Transverse colon (tissue), 4 donors: ENCODE measurements at places on chromosomes 12 and 14.
A peak's percentile ranks its signal among the peaks of the same experiment; 100 is the strongest.

DNA sequence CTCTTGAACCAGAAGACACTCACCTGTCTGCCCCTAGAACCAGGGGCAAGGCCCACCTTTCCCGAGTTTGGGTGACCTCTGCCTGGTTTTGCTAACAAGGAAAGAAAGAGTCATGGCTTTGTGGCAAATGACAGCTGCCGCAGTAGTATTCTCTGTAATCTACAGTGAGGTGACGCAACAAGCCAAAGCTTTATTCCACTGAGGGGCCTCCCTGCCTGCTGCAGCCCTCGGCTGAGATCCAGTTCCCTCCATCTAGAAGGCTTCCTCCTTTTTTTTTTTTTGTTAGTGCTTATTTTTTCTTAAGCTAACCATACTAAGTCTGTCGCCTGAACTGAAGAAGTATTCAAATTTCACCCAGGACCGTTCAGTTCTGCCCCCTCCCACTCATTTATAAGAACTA is 142.3 kb upstream of the TMCC3 start:
- no peak for DNase-seq

- DNase-seq, result no peak
Observed at GRCh38 chr12:62711631-62712241, 223.2 kb downstream of the PPM1H start.

DNA sequence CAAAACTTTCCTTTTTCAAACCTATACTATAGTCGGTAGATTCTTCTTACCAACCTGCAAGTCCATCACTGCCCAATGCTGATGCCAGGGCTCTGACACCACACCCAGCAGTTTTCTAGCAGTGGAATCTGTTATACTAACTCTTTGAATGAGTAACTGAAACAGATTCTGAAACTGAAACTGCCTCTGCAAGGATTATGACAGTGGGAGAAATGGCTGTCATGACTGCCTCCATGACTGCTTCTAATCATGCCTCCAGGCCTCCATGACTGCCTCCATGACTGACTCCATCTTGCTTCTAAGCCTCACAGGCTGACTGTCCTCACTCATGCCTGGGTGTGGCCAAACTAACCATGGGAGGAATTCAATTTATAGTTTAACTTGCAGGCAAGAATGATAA is 29.4 kb upstream of the OXA1L start:
- DNase-seq, result no peak

DNA sequence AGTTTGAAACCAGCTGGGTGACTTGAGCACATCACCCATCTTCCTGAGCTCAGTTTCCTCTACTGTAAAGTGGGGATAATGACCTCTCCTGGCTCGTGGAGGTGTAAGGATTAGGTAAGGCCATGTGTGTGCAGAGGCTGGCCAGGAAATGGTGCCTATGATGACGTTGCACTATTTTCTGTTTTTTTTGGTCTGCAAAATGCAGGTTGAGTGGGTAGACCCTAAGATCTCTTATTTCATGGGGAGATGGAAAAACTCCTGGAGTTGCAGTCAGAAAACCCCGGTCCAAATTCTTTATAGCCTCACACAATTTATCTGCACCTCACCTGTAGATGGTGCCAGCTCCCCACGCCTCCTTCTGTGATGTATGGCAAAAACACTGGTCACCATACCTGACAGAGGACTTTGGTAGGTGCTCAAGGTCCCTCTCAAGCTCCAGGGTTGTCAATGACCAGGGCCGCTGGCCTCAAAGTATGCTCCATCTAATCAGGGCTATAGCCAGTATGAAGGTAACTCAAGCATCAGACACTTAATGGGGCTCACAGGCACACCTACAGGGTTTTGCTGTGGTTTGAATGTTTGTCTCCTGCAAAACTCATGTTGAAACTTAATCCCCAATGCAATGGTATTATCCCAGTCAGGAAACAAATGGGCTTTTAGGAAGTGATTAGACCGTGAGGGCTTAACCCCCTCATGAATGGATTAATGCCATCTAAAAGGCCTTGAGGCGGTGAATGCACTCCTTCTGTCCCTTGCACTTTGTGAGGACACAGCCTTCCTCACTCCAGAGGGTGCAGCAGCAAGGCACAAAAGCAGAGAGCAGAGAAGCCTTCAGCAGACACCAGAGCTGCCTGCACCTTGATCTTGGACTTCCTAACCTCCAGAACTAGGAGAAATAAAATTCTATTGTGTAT is 17.6 kb downstream of the C14orf132 start:
- DNase-seq, result no peak

DNA sequence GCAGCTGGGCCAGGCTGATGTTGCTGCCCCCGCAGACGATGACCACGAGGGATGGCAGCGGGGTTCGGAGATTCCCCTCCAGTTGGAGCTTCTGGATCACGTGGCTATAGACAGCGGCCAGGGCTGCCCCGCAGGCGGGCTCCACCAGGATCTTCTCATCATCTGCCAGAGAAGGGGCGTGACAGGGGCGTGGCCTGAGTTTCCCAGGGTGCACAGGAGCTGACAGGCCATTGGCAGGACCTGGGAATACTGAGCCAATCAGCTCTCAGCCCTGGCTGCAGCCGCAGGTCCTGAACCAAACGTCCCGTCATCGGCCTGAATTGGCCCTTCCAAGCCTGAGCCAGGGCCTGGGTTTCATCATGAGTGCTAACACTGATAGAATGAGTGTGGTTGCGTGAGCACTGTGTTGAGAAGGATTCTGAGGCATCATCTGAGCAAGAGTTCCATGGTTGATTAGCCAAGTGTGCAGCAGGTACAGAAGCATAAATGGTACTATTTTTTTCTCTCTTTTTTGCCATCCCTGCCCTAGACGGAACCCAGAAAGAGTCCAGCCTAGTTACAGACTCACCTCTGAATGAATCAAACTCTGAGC is 10.6 kb downstream of the SDS start:
- no peak for DNase-seq

GRCh38 chr12:51669996-51670395 is 79.0 kb downstream of the SCN8A start:
- DNase-seq, result no peak

GRCh38 chr12:60210756-60211155 is 614.9 kb downstream of the SLC16A7 start:
- no peak for DNase-seq

DNA sequence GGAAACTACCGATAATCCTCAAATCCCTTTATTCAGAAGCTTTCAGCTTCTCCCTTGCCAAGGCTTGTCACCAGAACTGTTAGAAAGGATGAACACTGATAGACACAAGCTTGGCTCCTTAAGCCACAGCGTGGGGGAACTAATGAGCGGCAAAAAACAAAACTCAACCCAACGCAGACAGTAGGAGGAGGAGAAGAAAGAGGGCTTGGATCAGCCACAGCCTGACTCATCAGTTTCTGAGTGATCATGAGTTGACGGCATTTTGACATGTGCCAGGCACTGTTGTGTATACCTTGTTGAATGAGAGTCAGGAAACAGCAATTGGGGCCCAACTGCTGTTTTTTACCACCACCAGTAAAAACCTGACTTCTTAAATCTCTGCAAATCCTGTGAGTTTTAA is 23.7 kb downstream of the PLXNC1 start:
- peak; percentile 24 for DNase-seq

DNA sequence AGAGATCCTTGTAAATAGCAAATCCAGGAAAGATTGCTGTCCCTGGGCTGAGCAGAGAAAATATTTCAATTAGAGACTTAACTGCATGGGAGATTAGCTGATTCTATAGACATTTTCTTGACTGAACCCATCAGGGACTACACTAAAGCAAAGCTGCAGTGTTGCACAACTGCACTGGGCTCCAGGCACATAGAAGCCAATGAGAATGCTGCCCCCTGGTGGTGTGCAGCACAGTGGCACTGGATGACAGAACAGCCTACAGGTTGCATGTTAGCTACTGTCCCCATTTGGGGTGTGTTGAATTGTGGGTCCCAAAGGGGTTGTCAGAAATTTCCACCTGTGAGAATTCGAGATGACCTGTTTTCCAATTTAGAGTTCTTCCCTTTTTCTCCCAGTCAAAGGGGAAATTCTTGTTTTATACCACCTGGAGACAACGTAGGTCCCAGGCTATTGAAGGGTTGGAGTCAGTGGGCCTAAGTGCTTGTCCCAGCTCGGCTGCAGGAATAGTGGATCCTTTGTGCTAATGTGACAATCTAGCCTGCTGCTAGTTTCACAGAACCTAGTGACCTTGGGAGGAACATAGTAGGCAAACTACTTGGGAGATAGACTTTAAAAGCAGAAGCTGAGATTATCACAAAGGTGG is 114.7 kb downstream of the SLC8A3 start:
- DNase-seq, result peak; percentile 68

DNA sequence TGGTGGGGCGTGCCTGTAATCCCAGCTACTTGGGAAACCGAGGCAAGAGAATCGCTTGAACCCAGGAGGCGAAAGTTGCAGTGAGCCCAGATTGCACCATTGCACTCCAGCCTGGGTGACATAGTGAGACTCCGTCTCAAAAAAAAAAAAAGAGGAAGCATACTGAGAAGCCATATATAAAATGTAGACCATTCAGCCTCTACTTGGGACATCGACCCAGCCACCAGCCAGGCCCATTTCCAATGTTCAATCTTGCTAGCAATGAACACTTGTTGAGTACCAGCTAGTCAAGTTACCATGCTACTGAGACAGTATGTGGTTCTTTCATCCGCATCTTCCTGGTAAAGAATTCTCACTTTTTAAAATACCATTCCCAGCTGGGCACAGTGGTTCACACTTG is 33.4 kb upstream of the RASSF8 start:
- no peak for DNase-seq

DNA sequence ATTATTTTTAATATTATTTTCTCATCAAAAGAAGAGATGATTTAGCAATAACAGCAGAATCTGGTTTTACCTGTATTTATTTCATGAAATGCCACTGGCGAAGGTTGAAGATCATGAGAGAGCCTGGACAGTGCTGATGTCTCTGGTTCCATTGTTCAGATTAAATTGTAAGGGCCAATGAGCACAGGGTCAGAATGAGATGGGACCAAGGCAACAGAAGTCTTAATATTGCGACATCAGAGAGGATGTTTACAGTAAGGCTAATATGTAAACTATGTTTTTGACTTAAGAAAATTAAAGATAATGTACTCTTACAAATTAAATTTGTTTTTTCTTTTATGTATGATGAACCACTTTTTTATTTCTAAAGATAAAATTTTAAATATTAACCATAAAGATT is 35.2 kb upstream of the KLRD1 start:
- DNase-seq, result no peak

GRCh38 chr12:77337362-77337761 is 272.0 kb upstream of the E2F7 start:
- no peak for DNase-seq

GRCh38 chr12:7787574-7788293 is 1.5 kb upstream of the NANOG start:
- no peak for DNase-seq

DNA sequence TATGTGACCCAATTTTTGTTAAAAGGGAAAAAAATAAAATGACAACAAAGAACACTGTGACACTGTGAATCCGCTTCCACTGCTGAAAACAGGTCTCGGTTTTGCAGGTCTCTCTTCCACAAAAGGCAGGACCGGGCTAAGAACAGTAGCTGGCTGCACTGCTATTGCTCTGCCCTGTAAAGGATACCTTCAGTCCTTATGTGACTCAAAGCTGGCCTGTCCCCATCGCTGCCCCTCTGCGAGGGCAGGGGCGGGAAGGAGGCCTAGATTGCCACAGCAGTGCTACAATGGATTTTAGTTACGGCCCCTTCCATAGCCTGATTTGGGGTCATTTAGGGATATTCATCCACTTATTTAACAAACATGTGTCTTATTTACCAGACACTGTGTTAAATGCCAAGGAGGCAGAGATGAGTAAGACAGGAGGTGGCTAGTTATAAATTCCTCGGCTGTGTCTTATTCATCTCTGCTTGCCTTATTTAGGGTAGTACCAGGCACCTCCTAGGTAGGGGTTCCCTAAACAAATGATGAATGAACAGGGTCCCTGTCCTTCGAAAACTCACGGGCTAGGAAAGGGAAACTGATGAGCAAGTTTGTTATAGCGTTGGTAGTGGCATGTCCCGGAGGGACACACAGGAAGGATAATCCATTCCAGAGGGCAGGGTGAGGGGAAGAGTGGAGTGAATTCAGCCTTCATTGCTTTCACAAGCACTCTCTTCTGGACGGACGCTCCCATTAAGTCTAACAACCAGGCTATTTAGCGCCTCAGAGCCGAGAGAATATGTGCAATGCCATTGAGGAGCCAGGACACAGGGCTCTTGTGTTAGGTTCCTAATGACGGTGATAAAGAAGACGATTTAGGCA is 73.3 kb downstream of the EID3 start:
- no peak for DNase-seq

GRCh38 chr14:65904988-65905387 is 492.5 kb downstream of the FUT8 start:
- DNase-seq, result no peak

DNA sequence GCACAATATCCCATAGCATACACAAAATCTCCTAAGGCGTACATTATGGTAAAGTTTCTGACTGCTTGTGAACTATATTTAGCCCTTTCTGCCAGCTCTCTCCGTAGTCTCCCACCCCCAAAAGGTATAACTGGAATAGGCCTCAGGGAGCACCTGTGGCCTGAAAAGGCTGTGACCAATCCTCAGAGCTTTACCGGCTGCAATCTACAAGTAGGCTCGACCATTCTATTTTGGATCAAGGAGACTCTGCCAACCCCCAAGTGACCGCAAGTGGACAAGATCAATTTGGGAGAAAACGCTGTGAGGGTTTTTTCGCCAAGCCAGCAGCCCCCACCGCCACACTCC is 1.2 kb downstream of the PPTC7 start:
- DNase-seq, result no peak

GRCh38 chr14:100323942-100324307 is 786 bp downstream of the SLC25A47 start:
- DNase-seq, result no peak

DNA sequence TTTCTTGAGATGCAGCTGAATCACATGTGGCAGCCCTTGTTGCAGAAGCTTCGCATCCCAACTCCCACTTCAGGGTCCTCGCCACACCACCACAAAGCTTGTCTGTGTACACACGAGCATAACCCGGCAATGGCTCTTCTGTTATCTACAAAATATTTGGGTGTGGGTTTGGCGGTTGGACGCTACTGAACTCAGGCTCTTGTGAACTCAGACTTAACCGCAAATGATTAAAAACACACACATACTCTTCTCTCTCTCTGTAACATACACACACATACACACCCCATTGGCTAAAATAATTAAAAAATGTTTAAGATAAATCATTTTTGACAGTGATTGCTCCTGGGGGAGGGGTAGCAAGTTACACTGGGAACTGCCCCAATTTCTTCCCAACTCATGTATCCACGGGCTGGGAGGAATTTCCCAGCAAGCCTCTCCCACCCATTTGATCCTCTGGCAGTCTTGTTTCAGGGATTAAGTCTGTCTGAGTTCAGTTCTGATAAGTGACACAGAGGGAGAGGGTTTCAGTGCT is 63.7 kb upstream of the MANSC4 start:
- DNase-seq, result no peak

GRCh38 chr12:124790650-124791400 is 72.8 kb downstream of the SCARB1 start:
- DNase-seq, result no peak

- DNase-seq, result peak; percentile 59
Observed at GRCh38 chr12:55727643-55728185, 1.1 kb downstream of the CD63 start.

GRCh38 chr12:106892075-106892474 is 63.6 kb upstream of the TMEM263 start:
- DNase-seq, result peak; percentile 73

GRCh38 chr12:68477261-68477772 is 133.4 kb upstream of the RAP1B start:
- no peak for DNase-seq

- no peak for DNase-seq
Observed at GRCh38 chr14:95831468-95831867, 45.2 kb upstream of the TUNAR start.

- no peak for DNase-seq
Observed at GRCh38 chr14:101025696-101026095, 122.2 kb upstream of the RTL1 start.
